Stimulated activated CD8-positive, alpha-beta memory T cell treated with anti-CD3 and anti-CD28 coated beads, Interleukin-2, amount 100 ng/mL, for 1 hour (primary cell): ENCODE measurements at places on chromosomes 7 and 10.

- no peak for DNase-seq
Measured at GRCh38 chr7:84629640-84630318, 435.2 kb upstream of the SEMA3A start.

- DNase-seq, result no peak
Measured at GRCh38 chr7:3673524-3673923, 372.5 kb downstream of the SDK1 start.

- no peak for DNase-seq
Measured at GRCh38 chr7:91683823-91684222, 196.7 kb downstream of the MTERF1 start.

DNA sequence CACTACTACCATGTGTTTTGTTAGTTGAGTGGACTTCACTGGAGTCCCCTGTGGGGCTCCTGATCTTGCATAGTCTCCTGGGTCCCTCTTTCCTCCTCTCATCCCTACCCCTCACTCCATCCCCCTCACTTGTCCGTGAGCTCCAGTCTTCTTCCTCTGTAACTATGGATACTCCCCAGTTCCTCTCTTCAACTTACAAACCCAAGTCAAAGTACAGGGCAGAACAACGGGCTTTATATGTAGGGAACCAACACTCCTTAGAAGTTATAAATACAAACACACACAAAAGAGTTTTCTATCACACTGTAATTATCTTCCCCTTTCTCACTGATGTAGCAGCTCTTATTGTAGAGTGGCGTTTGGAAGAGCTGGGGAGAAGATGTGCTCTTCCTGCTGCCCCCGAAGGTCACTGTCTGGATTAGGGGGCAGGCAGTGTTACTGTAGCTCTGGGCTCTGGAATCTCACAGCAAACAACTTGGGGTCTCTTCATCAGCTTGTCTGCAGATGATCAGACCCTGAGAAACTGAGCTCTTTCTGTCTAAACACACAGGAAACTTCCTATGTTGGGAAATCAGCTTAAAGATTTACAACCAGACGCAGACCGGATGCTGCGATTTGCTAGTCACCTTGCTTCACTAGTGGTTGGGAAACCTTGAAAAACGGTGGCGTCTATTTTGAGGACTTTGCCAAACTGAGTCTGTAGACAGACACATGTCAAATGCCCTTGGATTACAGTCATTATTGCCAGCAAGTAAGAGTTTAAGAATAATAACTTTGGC is 13.6 kb downstream of the SNX10 start:
- DNase-seq, result no peak

DNA sequence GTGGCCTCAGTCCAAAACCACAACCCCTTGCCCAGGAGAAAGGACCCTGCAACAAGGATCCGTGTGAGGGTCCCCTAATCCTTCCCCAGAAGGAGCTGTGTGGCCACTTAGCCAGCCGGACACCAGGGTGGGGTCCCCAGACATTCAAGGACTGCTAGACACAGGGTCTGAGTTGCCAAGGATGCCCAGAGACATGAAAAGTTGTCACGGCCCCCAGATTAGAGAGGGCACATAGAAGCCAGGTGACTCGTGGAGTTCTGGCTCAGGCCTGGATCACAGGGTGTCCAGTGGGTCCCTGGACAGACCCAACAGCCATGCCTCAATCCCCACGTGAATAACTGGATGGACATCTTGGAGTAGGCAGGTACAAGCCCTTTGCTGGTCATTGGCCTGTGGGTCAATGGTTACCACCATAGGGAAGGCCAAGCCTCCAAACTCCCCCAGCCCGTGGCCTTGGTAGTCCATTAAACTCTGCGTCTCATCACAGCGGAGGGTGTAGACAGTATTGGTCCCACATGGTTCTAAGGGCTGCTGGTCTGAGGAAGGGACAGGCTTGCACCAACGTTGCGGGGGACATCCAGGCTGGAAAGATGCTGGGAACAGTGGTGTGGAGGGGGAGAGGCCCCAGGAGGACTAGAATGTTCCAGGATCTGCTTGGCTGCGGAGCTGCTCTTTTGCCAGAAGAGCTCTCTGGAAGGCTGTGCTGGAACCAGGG is 205.9 kb upstream of the PPP2R2D start:
- no peak for DNase-seq

- DNase-seq, result no peak
Measured at GRCh38 chr10:114876602-114877300, 55.2 kb downstream of the FHIP2A start.

DNA sequence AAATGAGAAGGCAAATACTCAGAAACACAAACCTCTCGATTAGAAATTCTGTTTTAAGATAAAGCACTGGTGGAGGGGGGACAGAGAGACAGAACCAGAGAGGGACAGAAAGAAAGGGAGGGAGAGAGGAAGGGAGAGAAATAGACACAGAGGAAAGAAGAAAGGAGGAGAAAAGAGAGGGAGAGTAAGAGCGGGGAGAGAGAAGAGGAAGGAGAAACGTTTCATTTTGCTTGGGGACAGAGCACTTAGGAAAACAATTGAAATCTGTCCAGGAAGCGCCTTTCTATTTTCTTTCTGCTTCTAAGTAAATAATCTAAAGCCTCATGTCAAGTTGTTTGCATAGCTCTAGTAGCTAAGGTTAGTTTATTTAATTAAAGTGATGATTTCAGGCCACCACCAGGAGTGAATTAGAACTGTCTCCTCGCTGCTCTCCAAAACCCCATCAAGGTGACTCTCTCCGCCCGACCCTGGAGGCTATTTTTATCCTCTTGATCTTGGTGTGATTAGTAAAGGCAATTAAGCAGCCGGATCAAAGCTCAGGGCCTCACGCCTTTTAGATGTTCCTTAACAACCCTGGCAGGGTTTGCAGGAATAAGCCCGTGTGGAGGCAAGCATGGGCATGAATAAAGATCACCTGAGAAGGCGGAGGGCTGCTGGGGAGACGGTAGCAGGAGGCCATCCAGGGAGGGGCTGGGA is 73.4 kb upstream of the INSIG1 start:
- DNase-seq, result no peak

DNA sequence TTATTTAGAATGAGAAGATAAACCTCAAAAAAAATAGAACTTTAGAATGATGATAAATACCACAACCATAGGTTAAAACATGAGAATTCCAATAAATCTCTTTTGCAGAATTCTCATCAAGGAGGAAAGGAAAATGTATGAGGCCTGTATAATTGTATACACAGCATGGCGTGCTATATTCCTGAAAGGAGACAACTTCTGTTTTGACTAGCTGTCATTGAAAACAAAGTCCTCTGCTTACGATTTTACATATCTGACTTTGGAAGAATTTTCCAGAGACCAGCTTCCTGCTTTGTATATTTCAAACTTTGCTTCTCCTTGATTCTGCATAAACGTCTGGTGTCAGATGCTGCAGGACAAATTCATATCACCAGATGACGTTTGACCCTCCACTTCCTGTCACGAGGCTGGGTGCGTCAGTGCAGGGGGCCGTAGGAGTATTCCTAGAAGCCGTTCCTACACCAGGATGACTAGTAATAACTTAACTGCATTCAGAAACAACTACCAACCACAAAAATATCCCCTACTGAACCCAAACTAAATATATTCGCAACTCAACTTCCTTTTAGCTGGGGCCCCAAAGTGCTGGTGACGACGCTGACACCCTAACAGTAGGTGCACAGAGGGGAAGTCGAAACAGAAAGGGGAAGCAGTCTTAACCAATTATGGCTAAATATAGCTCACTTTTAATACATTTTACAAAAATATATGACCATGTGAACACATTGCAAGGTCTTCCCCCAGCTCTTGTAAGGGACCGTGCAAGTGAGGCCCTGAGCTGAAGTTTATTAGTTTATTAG is 178.6 kb upstream of the INHBA start:
- DNase-seq, result peak; percentile 37

DNA sequence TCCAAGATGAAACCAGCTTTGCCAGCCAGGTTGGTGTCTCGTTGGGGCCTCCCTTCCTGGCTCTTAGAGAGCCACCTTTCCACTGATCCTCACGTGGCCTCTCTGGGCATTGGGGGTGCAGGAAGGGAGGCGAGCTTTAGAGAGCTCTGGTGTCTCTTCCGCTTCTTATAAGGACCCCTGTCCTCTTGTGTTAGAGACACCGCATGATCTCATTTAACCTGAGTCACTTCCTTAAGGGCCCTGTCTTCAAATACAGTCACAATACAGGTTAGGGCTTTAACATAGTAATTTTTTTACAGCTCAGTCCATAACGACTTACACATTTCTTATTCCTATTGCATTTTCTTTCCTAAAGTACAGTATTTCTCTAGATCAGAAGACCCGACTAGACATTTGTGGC is 535.8 kb downstream of the SDK1 start:
- DNase-seq, result no peak

GRCh38 chr10:110212119-110213006 is 5.0 kb downstream of the MXI1 start:
- no peak for DNase-seq

DNA sequence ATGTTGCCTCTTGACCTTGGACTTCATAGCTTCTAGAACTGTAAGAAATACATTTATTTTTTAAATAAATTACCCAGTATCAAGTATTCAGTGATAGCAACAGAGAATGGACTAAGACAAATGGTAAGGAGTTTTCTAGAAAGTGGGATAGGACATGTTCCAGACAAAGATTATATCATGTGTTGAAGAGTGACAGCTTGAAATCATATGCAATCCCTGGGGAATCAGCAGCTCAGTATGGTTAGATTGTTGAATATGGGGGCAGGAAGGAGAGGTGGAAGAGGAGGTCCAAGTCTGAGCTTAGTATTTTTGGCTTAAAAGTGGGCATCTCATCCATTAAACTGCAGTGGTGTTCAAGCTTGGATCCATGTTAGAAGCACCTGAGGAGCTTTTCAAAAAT is 74.1 kb downstream of the ENTPD1 start:
- DNase-seq, result no peak

GRCh38 chr10:99966306-99966705 is 43.4 kb downstream of the DNMBP start:
- no peak for DNase-seq

GRCh38 chr7:28055161-28055544 is 125.4 kb downstream of the JAZF1 start:
- DNase-seq, result no peak

DNA sequence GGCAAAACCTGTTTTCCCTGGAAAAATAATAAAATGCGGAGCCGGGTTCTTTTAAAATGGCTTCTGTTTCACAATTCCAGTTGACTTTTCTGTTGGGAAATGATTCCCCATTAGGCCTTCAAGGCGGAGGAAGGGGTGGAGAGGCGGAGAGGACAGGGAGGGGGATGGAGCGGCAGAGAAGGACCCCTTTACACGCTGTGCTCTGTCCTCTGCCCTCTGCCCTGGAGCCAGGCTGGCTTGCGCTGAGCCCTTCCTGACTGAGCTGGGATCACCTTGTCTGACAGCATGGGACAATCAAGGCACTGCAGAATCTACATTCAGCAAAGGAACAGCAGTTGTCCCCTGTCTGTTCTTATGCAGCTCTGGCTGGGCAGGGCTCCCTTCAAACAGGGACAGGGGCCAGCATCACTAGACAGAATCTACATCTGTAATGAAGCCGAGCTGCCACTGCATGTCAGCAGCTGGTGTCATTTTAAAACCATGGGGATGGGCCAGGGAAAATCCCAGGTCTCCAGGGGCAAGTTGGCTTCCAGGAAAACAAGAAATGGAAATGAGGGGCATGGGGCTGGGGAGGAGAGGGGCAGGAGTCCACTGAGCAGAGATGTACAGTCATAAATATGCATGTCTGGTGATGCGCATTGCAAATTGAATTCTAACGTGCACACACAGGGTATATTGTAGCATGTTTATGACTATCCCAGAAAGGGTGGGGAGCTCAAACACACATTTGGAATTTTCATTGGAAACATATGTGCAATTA is 120.0 kb downstream of the MKX start:
- DNase-seq, result no peak

DNA sequence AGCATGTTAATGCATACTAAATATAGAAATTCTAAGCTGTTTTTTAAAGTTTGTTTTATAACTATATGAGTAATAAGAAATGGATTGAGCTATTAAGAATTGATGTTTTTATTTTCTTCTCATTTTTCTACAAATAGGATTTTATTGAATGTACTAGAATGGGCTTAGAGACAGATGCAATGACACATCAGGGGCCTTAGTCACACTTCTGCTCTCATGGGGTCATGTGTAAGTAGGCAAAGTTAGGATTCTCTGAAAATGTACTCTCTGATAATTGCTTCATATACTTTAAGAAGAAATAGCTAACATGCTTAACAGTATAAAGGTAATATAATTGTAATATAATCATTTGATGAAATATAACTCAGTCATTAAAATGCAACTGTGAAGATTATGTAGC is 154.6 kb downstream of the ZNF438 start:
- no peak for DNase-seq

DNA sequence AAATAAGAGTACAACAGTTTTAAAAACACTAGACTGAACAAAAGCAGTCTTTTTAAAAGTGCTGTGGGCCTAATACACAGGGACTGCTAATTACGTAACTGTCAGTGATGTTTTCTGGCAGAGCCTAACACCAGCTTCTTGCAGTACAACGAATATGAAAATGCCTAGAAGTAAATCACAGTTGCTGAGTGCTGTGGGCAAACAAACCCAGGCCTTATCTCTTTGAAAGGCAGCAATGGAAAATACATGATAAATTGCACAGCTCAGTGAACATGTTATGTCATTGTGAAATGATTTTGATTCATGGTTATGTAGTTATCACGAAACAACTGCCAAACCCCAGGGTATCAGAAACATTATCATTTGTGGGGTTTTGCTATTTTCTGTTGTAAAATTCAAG is 428.4 kb downstream of the GFRA1 start:
- no peak for DNase-seq

DNA sequence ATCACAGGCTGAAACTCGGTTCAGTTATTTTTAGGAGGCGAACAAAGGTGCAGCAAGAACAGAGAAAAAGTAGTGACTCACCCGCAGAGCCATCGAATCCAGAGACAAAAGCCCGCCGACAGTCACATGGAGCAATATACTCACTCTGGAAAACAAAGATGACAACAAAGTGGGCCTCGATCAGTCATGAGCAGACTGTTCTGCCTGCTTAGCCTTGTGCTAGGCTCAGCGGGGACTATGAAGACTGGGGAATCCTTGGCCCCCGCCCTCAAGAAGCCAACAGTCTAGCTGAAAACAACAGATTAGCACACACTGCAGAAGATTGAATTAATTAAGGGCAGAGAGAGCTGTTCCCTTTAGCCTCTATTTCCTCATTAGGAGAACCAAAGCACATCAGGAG is 30.4 kb downstream of the XPNPEP1 start:
- DNase-seq, result no peak

- DNase-seq, result no peak
Measured at GRCh38 chr7:44333911-44334733, 8.7 kb upstream of the CAMK2B start.

DNA sequence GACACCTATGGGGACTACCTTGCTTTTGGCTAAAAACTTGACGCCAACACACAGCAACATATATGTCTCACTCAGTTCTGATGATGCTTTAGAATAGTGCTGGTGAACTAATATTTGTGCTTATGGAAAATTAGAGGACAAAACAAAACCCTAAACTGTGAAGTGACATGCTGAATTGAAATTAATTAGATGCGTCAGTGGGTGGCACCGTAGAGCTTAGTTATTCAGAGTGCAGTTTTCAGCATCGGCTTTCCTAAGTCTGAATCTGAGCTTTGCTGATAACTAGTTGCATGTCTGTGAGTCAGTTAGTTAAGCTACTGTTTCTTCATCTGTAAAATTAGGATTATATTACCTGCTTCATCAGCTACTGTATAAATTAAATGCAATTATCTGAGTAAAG is 245.0 kb upstream of the SORCS1 start:
- no peak for DNase-seq

- no peak for DNase-seq
Measured at GRCh38 chr10:61751599-61751998, 88.9 kb downstream of the CABCOCO1 start.

GRCh38 chr10:16271571-16271970 is 165.2 kb upstream of the PTER start:
- no peak for DNase-seq
